T-helper 1 cell (primary cell): ENCODE measurements at places on chromosomes 11 and 22.

GRCh38 chr22:33357981-33358399 lies 299.8 kb upstream of the SYN3 start:
- DNase-seq, result no peak

DNA sequence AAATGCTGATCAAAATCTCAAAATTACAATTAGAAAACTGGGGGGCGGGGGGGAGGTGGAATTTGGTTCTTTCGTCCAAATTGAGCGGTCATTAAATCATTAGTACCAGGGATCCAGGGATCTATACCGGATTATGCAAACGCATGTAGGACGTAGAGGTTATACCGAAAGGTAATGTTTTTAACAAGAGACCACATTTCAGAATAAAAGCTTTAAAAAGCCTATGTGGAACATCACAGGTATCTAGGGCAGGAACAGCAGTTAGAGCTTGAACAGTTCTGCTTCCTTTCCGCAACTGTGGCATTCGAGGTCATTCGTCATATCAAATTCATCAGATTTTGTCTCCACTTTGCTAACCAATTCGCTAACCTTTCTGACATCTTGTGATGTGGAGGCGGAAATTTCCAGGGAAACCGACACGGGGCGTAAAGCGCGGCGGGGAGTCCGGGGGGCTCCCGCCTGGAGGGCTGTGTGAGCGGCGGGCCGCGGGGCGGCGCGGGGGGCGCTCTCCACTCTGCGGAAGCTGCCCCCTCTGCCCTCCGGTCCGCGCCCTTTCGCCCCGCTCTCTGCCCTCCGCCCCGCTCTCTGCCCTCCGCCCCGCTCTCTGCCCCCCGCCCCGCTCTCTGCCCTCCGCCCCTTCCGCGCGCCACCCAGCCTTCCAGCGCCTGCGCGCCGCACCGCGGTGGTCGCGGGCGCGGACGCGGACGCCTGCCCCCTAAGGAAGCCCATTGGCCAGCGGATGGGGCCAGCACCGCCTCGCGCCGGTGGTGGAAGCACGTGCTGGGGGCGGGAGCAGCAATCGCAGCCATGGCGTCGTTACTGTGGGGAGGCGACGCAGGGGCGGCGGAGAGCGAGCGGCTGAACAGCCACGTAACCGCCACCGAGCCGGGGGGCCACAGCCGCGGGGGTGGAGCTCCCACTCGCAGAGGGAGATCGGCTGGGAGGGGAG lies at the start of gene DDX25:
Gene DDX25, plus strand, starts transcription at position 798 of the 949 bp plus-strand sequence. Its CDS starts 10 bp downstream, at position 808.
- no peak for DNase-seq

DNA sequence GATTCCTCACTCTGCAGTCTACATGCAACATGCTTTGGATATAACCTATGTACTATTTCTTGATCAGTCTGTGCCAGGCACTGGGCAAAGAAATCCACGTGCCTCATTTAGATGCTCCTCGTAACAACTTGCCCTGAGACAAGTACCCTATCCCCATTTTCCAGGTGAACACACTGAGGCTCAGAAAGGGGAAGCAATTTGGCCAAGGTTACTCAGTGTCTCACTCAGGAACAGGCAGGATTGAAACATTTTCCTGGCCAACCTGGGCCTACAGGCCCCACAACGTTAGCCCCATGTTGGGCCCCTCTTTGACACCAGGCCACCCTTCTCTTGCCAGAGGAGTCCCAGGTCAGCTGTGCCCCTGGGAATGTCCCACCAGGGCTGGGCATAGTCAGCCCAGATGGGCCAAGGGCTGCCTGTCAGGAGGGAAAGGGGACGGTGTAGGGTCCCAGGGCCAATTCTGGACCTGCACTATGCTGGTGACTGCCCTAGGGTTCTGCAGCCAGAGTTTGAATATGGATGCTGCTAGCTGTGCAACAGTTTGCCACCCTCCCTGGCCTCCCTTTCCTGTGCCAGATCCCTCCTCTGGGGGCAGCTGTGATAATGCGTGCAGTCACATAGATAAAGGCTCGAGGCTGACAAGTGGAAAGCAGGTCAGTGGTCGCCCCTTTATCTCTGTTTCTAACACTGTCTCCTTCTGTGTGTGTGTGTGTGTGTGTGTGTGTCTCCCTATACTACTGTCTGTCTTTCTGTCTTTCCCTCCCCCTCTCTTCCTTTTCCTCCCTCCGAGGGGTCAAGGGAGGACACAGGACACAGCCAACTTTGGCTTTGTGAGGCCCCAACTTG lies 10.4 kb upstream of the EMID1 start:
- DNase-seq, result no peak

- DNase-seq, result no peak
Measured at GRCh38 chr11:11280826-11281225, 72.2 kb downstream of the CSNK2A3 start.

- DNase-seq, result no peak
Measured at GRCh38 chr22:49948958-49949913, 11.3 kb upstream of the PIM3 start.

DNA sequence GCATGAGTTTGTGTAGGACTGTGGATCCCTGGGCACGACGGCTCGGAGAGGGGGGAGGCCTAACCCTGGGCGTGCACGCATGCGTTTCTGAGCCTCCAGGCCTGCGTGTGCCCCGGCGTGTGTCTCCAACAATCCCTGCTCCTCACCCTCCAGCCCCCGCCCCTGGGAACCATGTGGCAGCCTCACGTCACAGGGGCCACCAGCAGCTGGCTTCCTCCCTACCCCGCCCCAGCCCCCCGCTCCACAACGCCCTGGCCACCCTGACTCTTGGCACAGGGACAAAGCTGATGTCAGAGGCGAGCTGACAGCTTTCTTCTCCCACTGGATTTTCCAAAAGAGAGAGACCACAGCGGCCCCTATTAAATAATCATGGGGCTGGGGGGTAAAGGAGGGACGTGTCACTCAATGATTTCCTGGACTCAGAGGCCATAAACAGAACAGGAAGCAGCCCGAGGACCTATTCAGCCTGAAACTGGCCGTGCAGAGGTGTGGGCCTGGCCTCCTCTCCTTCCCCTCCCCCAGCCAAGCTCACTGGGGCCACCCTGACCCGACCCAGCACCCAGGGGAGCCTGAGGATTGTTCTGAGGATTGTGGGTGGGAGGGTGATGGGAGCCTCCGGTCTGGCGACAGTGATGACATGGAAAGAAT lies 6.8 kb upstream of the LIF start:
- DNase-seq, result no peak

DNA sequence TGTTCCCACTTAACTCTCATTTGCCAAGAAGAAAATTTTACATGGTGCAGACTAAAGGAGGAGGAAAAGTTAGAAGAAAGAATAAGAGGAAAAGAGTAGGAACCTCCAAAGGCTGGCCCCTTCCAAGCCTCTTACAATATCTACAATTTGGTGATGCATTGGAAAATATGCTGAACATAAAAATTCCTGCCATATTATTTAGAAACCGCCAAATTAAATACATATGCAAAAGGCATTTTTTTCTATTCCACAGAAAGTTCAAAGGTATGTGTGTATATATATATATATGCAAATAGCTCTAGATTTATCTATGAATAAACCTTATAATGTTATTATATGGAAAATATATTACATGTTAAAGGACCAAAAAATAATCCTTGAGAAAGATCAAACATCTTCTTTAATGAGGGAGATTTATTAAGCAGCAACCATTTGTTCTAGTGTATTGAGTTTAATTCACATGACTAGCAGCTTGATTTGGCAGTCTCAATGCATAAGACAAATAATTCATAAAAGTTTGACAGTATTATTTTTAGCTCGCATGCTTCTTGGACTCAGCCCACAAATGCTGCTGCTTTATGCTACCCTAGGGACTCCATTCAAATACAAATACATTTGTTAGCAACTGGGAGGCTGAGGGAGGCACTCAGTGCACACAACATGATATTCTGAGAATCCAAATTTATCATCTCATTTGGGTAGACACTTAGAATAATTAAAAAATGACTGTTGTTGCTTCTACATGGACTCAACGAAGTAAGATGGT lies 184.9 kb downstream of the SBF2 start:
- DNase-seq, result no peak

- DNase-seq, result no peak
Measured at GRCh38 chr11:15841931-15842740, 514.2 kb downstream of the SOX6 start.

GRCh38 chr11:6911948-6912347 lies 8.9 kb upstream of the OR2D3 start:
- DNase-seq, result no peak

DNA sequence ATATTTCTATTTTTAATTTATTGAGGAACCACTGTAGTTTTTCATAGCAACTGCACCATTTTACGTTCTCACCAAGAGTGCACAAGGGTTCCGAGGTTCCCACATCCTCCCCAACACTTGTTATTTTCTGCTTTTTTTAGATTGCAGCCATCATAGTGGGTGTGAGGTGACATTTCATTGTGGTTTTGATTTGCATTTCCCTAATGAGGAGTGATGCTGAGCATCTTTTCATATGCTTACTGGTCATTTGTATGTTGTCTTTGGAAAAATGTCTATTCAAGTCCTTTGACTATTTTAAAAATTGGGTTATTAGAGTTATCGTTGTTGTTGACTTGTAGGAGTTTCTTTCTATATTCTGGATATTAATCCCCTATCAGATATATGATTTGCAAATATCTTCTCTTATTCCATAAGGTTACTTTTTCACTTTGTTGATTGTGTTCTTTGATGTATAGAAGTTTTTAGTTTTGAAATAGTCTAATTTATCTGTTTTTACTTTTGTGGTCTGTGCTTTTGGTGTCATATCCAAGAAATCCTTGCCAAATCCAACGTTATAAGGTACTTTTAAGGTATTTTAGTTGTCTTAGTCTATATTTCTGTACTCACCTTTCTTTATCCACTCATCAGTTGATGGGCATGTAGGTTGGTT lies 9.0 kb downstream of the NEAT1 start:
- no peak for DNase-seq

GRCh38 chr22:37425800-37426705 lies 1.2 kb downstream of the ELFN2 start:
- no peak for DNase-seq

GRCh38 chr11:12152321-12152720 lies 41.9 kb downstream of the MICAL2 start:
- DNase-seq, result no peak

GRCh38 chr11:10503777-10504480 lies 37.1 kb downstream of the RNF141 start:
- DNase-seq, result no peak

- DNase-seq, result no peak
Measured at GRCh38 chr11:130095326-130095725, 25.6 kb downstream of the APLP2 start.

DNA sequence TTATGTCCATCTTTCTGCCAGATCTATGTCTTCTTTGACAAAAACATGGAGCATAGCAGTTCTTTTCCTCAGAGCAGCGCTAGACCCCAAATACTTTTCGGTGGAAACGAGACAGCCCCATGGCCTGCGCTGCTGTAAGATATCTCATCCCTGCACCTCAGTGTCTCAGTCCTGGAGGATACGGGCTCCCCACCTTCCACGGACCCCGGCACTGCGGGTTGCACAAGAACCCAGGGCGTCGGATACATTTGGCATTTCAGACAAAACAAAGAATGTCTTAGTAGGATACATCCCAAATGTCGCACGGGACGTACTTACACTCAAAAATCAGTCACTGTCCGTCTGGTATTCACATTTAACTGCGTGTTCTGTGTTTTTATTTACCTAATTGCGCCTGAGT lies 9.9 kb upstream of the GAL start:
- DNase-seq, result no peak

DNA sequence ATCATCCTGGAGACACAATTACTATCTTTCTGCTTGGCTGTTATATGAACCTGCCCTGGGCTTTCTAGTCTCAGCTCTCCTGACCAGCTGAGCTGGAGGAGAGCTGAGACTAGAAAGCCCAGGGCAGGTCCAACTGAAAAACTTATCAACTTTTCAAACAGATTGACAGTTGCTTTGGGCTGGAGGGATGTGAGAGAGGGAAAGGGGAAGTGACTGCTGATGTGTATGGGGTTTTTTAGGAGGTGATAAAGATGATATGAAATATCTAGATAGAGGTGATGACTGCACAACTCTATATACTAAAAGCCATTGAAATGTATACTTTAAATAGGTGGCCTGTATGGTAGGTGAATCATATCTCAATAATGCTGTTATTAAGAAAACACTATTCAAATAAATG lies 60.2 kb upstream of the CHRM4 start:
- DNase-seq, result no peak

DNA sequence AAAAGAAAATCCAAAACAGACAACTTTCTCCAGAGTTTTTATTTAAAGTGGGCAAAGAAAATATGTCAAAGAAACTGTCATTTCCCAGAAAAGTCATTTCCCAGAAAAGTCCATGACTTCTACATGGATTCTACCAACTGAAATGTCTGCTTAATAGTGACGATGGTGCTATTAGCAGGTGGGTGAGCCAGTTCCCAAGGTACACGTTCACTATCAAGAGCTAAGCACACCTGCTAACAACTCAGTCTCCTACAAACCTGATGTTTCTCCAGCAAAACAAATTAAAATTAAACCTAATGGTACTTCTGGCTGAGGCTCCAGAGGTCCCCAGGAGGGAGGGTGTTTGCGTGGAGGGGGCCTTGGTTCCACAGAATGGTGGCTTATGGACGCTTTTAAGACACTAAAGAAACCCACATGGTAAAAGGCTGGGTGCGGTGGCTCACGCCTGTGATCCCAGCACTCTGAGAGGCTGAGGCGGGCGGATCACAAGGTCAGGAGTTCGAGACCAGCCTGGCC lies 26.8 kb downstream of the POU2AF1 start:
- DNase-seq, result no peak

DNA sequence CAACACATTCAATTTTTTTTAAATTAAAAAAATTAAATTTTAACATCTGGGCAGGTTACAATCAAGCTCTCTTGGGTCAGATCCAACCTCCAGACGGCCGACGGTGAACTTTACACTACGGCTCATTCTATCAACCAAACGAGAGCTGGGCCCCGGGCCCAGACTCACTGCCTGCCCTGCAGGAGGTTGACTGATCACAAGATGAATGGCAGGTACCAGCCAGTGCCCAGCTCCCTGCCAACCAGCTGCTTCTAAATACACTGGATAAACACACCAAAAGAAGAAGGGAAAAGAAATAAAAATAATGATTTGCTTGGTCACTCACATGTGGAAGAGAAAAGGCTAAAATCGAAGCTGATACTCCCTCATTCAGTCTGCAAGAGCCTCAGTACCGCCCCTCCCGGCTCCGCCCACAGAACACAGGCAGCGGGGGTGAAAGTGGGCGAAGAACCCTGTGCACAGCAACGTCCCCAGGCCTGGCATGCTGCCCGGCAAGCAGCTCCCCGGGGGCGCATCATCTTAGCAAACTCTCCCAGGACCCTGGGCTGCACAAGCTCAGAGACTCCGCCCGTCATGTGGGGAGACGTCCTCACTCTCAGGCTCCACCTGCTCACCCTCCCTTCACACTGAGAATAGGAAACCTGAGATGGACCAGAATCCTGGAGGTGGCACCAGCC lies 303.4 kb downstream of the SHANK2 start:
- no peak for DNase-seq
